ENCODE measurements at places on chromosomes 13 and 19. TPM values are rescaled to one million over a fixed set of nuclear protein-coding genes. Genes with fewer than 3 reads are reported as not detected.

- H3K27me3 ChIP-seq = no peaks in the 10 kb centered on the region
- DNase-seq = no peak
- no peaks in the 10 kb centered on the region for H3K4me1 ChIP-seq
- no peak overlapping the region for H3K4me3 ChIP-seq
- H3K27ac ChIP-seq = no peak overlapping the region
- no peaks in the 10 kb centered on the region for H3K36me3 ChIP-seq
Measured at GRCh38 chr13:112651311-112651710, 38.5 kb upstream of the ATP11A start.

DNA sequence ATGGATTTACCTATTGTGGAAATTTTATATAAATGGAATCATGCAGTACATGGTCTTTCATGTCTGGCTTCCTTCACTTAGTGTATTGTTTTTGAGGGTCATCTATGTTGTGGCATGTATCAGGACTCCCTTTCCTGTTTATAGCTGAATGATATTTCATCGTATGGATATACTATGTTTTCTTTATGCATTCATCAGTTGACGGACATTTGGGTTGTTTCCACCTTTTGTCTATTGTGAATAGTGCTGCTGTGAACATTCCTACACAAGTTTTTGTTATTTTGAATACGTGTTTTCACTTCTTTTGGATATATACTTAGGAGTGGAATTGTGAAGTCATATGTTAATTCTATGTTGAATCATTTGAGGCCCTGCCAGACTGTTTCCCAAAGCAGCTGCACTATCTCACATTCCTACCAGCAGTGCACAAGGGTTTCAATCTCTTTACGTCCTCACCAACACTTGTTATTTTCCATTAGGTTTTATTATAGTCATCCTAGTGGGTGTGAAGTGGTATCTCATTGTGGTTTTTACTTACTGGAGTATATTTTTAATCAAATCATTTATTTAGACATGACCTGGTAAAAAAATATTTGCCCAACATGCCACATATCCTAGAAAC, 262.7 kb downstream of the DLEU7 start:
- peaks cover 8% of the 10 kb centered on the region for H3K4me1 ChIP-seq
- peaks cover 1% of the 10 kb centered on the region for H3K27me3 ChIP-seq
- no peak overlapping the region for H3K4me3 ChIP-seq
- no peaks in the 10 kb centered on the region for H3K36me3 ChIP-seq

The CGB8 gene
- total RNA-seq = not detected

DNA sequence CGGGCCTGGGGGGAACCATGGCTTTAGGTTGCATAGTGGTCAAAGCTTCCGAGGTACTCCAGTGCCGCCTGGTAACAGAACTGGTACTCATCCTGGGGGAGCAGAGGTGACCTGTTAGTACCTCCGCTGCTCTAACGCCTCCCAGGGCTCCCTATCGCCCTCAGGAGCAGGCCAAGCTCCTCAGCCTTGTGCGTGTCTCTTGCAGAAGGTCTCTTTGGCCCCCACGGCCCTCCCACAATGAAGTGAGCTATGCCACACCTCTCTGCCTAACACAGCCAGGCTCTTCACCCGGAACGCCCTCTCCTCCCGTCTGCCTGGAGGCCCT, 133.9 kb downstream of the PTPRS start:
- no peak overlapping the region for H3K27ac ChIP-seq
- H3K27me3 ChIP-seq = no peaks in the 10 kb centered on the region
- peaks cover 3% of the 10 kb centered on the region for H3K36me3 ChIP-seq
- no peaks in the 10 kb centered on the region for H3K4me1 ChIP-seq
- H3K4me3 ChIP-seq = no peak overlapping the region

DNA sequence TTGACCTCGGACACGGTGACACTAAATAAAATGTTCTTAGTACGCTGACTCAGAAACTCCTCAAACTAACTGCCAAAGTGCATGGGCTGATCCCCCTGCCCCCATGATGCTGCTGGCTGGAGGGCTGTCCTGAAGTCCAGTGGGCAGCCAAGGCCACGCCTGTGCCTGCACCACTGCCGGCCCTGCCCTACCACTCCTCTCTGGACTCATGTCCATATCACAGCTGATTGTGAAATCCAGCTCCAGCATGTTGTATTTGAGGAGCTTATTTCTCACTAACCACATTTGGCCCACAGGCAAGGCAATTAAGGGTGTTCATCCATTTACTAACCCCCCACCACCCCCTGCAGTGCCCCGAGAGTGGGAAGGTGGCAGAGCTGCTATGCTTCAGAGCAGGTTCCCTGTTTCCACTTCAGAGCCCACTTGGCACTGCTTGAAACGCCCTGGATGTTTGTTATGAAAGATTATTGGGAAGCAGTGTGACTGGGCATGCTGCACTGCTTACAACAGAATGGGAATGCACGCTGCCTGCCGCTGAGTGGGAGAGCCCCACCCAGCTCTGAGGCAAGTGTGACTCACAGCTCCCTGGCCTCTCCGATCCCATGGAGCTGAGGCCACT, 114.0 kb downstream of the UQCRFS1 start:
- H3K27ac ChIP-seq = no peak overlapping the region
- peaks cover 5% of the 10 kb centered on the region for H3K27me3 ChIP-seq
- H3K4me3 ChIP-seq = no peak overlapping the region

The SIGLEC8 gene
- total RNA-seq = not detected

GRCh38 chr13:25860862-25861261, 191.0 kb downstream of the SHISA2 start:
- no peaks in the 10 kb centered on the region for H3K36me3 ChIP-seq
- H3K27ac ChIP-seq = no peak overlapping the region
- H3K4me3 ChIP-seq = no peak overlapping the region
- no peaks in the 10 kb centered on the region for H3K27me3 ChIP-seq
- DNase-seq = no peak

- H3K4me1 ChIP-seq = no peaks in the 10 kb centered on the region
- no peak for DNase-seq
- no peaks in the 10 kb centered on the region for H3K36me3 ChIP-seq
- H3K27ac ChIP-seq = no peak overlapping the region
- no peak overlapping the region for H3K4me3 ChIP-seq
Measured at GRCh38 chr13:60959427-60959826, 456.2 kb downstream of the PCDH20 start.

DNA sequence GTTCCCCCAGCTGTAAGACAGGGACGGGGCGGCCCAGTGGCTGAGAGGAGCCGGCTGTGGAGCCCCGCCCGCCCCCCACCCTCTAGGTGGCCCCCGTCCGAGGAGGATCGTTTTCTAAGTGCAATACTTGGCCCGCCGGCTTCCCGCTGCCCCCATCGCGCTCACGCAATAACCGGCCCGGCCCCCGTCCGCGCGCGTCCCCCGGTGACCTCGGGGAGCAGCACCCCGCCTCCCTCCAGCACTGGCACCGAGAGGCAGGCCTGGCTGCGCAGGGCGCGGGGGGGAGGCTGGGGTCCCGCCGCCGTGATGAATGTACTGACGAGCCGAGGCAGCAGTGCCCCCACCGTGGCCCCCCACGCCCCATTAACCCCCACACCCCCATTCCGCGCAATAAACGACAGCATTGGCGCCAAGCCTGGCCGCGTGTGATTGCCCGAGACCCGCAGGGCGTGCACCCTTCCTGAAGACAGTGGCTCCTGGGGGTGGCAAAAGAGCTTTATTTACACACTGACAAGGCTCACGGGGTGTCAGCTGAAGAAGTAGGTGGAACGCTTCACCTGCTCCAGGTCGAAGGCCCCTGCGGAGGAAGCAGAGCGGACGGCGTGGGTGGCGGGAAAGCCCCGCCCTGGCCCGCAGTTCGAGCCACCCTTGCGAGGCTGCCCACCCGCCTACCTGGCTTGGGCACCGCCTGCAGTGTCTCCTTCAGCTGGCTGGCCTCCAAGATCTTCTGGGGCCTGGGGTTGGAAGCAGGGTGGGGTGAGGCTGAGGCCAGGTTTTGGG, 16.4 kb downstream of the POLRMT start:
- no peaks in the 10 kb centered on the region for H3K27me3 ChIP-seq
- no peak for DNase-seq
- H3K4me3 ChIP-seq = no peak overlapping the region
- peaks cover 6% of the 10 kb centered on the region for H3K4me1 ChIP-seq
- no peak overlapping the region for H3K27ac ChIP-seq

GRCh38 chr13:44382635-44383145, 9.1 kb downstream of the SERP2 start:
- no peaks in the 10 kb centered on the region for H3K4me1 ChIP-seq
- H3K27me3 ChIP-seq = no peaks in the 10 kb centered on the region
- H3K27ac ChIP-seq = no peak overlapping the region
- DNase-seq = no peak
- H3K4me3 ChIP-seq = no peak overlapping the region

- peak overlapping the region; percentile 71 for H3K4me3 ChIP-seq
- H3K36me3 ChIP-seq = no peaks in the 10 kb centered on the region
- peaks cover 10% of the 10 kb centered on the region for H3K4me1 ChIP-seq
- H3K27me3 ChIP-seq = peaks cover 31% of the 10 kb centered on the region
- no peak overlapping the region for H3K27ac ChIP-seq
Measured at GRCh38 chr13:23580684-23581060, 10.5 kb downstream of the TNFRSF19 start.

The NCAN gene
- total RNA-seq = not detected

- DNase-seq = no peak
- H3K27me3 ChIP-seq = no peaks in the 10 kb centered on the region
- no peaks in the 10 kb centered on the region for H3K36me3 ChIP-seq
- H3K4me1 ChIP-seq = peaks cover 5% of the 10 kb centered on the region
- H3K4me3 ChIP-seq = no peak overlapping the region
- no peak overlapping the region for H3K27ac ChIP-seq
Measured at GRCh38 chr13:113947311-113948033, 26.4 kb downstream of the C13orf46 start.

The LILRB2 gene
- total RNA-seq = not detected

DNA sequence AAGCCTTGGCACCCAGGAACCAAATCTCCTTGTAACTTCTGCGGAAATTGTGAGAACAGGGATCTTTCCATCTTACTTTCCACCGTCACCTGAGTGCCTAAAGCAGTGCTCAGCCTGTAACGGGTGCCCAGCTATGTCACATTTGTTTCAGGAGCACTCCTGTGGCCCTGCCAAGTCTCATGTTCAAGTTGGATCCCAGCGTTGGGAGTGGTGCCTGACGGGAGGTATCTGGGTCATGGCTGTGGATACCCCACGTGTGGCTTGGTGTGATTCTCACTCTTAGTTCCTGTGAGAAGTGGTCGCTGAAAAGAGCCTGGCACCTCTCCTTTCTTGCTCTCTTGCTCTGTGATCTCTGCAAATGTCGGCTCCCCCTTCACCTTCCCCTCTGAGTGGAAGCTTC, 114.9 kb downstream of the UQCRFS1 start:
- H3K4me1 ChIP-seq = no peaks in the 10 kb centered on the region
- DNase-seq = no peak
- H3K27ac ChIP-seq = no peak overlapping the region

Data from activated CD8-positive, alpha-beta T cell treated with anti-CD3 and anti-CD28 coated beads for 36 hours (primary cell).